ENCODE measurements at places on chromosomes 13 and 19.

DNA sequence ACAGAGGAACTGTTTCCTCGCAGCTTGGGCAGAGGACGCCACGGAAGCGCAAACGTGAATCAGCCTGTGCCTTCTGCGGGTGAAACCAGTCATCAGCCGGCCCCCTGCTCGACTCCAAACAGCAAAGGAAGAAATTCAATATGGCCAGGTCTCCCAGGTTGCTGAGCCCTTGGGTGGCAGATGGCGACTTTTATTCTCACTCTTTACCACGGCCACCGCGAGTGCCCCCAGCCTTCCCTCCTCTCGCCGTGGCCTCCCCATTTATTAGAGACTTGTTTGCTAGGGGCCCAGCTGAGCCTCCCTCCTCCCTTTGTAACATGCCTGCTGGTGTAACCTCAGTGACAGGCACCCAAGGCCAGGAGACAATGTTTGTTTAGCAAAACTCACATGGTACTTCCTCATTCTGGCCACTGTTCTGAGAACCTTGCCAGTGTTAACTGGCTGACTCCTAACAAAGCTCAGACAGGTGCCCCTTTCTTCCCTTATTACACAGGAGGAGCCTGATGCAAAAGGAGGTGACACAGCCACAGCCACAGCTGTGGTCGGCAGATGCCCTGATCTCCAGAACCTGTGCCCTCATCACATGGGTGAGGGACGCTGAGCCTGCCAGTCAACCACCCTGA, 5.8 kb downstream of the RAB20 start:
- DNase-seq, result no peak

DNA sequence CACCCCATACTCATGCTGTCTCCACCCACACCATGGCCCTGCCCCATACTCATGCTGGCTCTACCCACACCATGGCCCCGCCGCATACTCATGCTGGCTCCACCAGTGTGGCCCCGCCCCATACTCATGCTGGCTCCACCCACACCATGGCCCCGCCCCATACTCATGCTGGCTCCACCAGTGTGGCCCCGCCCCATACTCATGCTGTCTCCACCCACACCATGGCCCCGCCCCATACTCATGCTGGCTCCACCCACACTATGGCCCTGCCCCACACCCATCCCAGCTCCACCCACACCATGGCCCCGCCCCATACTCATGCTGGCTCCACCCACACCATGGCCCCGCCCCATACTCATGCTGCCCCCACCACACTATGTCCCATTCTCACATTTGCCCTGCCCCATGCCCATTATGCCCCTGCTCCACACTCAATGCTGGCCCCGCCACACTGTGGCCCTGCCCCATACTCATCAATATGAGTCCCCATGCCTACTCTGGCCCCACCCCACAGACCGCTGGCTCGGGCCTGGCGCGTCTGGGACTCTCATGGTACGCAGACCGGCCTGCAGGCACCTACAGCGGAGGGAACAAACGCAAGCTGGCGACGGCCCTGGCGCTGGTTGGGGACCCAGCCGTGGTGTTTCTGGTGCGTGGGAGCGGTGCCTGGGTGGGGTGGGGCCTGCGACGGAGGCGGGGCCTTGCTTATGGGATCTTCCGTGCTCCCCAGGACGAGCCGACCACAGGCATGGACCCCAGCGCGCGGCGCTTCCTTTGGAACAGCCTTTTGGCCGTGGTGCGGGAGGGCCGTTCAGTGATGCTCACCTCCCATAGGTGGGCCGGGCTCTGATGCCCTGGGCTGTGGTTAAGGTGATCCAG, 3.7 kb upstream of the ARHGAP45 start:
- no peak for DNase-seq

DNA sequence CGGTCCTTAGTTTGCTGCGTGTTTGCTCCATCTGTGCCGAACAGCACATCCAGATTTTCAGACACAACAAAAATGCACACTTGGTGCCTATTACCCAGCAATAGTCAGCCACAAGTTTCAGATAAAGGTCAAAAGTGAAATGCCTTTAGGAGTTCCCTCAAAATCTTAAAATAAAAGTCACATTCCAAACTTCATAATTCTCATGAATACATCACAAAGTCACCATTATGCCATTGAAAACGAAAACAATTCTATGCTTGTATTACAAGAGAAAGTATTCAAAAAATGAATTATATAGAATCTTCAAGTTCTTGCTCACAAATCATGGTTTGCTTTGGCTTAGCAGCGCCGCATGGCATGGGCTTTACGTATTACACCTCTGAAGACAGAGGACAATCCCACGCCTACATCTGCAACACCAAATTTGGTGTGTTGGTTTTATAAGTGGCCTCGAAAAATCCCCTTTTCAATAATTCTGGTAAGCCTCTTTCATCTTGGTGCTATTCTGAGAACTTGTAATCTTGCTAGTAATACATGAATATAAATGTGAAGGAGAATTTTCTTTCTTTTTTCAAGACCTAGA, 26.6 kb downstream of the COL4A1 start:
- no peak for DNase-seq

DNA sequence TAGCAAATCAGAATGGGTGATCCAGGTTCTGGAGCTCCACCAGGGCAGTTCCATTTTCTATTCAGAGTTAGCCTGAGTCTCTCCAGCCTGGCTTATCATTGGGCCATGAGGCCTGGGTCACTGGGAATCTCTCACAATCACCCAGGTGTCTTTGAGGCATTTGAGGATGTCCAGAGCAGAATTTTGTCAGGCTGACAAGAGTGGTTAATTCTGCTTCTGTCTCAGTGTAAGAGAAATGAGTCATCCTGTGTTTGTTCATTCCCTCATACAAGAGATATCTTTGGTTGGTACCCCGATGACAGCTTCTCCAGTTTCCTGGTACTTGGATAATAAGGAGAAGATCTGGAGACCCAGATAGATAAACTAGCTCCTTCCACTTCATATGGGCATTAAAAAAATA, 10.4 kb downstream of the ZNF93 start:
- no peak for DNase-seq

- no peak for DNase-seq
These were observed 6.9 kb downstream of the UPK1A start for GRCh38 chr19:35673121-35673804.
